ENCODE measurements at places on chromosomes 2 and 18. TPM values are rescaled to one million over a fixed set of nuclear protein-coding genes. Genes with fewer than 3 reads are reported as not detected.

IL36RN gene
- not detected for polyA plus RNA-seq

GPR39 gene
- polyA plus RNA-seq, result not detected

ST6GAL2 gene
- polyA plus RNA-seq, result 4.3 TPM

SNORC gene
- polyA plus RNA-seq, result 16.9 TPM

LOXHD1 gene
- polyA plus RNA-seq, result not detected

LIPG gene
- 0.44 TPM for polyA plus RNA-seq

GPAT2 gene
- polyA plus RNA-seq, result 1.5 TPM

TRABD2A gene
- polyA plus RNA-seq, result 0.90 TPM

LYG2 gene
- polyA plus RNA-seq, result not detected

YIPF4 gene
- 15.4 TPM for polyA plus RNA-seq

ITGB6 gene
- polyA plus RNA-seq, result not detected

ALPP gene
- polyA plus RNA-seq, result not detected

- DNase-seq, result no peak
These were observed 59.4 kb downstream of the HK2 start for GRCh38 chr2:74893332-74893731.

- no peak for DNase-seq
These were observed 72.6 kb downstream of the EPAS1 start for GRCh38 chr2:46369783-46370182.

DNA sequence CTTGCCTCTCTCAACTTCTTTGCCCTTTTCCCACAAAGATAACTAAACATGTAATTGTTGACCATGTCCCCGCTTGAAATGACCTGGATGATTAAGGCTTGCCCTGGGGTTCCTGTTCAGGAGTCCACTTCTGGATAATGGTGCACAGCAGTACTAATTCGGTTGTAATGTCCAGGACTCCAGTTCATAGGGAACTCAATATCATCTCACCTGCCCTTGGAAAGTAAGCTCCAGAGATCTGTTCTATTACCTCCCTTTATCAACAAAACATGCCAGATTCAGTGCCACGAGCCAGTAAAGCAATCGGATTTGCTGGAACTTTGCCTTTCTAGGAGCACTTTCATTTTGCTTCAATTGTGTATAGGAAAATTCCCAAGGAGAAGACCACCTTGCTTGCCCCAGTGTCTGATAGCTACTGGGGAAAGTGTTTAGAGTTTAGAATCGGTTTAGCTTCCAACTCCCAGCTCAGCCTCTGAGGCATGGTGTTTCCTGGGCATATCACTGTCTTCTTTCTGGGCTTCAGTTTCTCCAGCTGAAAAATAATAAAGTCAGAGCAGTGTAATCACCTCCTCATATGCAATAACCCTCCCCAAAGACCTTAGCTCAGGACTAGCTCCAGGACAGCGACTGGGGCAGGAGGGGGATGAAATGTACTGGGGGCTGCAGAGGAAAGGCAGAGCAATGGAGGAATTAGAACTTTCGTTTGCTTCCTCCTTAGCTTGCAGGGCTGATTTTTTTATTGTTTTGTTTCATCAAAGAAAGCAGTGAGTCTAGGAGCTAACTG is 162.6 kb upstream of the CYRIA start:
- no peak for DNase-seq

DNA sequence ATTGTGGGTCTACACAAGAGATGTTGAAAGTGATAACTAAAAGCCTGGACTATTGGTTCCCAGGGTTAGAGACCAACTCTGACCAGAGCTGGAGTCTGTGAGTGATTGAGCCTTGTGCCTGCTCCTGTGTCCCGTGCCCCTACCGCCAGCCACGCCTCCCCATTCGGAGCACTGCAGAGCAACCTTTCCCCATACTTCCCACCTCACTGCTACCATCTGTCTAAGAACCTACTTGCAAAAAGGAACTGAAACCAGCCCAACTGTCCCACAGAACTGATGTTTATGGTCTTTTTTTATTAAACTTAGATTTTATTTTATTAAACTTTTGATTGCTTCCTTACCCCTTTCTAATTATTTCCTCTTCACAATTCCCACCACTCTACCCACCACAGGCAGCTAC is 300.3 kb upstream of the MGAT5 start:
- DNase-seq, result no peak

DNA sequence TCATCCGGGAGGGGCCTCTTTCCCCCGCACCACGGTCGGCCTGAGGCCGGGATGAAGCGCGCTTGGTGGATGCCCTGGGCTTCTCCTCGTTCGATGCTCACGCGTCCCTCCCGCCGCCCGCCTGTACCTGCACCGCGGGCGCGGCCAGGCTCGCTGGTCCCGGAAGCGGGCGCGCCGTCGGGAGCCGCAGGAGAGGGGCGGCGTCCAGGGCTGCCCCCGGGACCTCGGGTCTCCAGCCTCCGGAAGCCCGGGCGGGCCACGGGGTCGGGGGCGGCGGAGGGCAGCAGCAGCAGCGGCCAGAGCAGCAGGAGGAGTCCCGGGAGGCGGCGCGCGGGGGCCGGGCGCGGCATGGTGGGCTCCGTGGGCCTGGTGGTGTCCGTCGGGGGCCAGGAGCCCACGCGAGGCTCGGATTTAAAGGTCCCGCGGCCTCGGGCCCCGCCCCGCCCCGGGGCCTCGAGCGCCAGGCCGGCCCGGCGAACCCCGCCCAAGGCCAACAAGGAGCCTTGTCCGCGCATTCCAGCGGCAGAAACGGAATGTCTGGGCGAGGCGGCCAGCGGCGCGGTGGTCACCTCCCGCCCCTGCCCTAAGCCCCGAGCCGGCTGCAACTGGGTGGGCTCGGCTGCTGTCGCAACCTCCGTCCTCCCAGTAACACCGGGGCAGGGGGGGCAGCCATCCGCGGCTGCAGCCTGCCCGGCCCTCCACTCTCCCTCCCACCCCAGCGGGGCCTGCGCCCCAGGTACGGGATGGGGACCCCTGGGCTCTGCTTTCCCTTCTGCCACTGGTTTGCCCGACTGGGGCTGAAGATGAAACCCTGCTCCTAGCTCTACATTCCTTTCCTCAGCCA is at the start of gene MATN3:
TSS of gene MATN3 (minus strand) at position 387 of the 844 bp plus-strand sequence. CDS start at position 350, 37 bp downstream.
- DNase-seq, result no peak

GRCh38 chr2:232613538-232614134 is 19.8 kb upstream of the EFHD1 start:
- no peak for DNase-seq

DNA sequence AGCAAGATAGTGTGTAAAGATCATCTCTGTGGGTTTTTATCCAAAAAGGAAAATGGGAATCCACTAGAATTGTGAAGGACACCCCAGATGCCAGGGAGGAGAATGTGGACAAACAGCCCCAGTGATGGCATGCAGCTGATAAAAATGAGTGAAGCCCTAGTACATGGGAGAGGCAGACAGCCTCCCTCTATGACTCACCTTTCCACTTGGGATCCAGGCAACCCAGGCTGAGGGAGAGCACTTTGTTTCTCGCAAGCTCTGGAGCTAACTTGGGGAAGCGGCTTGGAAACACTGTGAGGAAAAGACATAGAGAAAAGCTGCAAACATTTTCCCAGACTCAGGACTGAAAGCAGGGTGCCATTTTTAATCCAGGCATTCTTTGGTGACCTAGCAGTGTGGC is 5.3 kb upstream of the FLACC1 start:
- DNase-seq, result no peak

GRCh38 chr18:31773774-31774476 is 13.2 kb upstream of the SLC25A52 start:
- no peak for DNase-seq

DNA sequence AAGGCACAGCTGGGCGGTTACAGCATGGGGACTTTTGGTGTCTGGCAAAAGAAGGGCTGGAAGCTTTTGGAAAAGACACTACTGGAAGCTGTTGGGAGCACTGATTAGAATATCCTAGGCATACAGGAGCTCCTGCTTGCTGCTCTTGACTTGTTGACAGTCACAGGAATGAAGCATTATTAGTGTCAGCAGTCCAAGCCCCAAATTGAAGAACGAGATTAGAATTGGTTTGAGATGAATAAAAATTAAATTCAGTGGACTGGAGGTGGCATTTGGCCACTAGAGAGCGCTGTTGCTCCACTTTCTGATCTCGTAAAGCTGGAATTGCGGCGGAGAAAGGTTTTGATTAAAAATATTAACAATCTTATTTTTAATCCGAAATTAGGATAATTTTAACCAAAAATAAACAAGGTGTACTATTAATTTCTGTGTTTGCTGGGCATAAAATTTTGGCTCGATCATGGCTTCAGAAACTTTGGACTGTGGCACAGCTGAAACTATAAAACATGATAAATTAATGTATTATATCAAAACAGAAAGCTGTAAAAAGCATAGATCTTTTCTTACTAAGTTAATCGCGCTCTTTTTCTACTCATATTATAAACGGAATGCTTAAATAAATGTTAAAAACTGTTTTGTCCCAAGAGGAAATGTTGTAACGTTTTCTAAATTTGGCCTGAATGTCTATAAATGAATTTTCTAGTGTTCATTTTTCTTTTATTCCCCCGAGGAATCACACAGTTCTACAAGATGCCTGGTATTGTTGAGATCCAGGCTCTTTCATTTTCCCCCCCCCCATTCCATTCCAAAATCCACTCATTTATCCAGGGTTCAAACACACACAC is 2.4 kb upstream of the HOXD8 start:
- DNase-seq, result peak; percentile 82

- DNase-seq, result no peak
These were observed 43.9 kb downstream of the SS18 start for GRCh38 chr18:26046419-26047077.

GRCh38 chr18:36890598-36890997 is 61.7 kb downstream of the KIAA1328 start:
- DNase-seq, result no peak

- DNase-seq, result no peak
These were observed 142.9 kb upstream of the KLF7 start for GRCh38 chr2:207308519-207309224.

DNA sequence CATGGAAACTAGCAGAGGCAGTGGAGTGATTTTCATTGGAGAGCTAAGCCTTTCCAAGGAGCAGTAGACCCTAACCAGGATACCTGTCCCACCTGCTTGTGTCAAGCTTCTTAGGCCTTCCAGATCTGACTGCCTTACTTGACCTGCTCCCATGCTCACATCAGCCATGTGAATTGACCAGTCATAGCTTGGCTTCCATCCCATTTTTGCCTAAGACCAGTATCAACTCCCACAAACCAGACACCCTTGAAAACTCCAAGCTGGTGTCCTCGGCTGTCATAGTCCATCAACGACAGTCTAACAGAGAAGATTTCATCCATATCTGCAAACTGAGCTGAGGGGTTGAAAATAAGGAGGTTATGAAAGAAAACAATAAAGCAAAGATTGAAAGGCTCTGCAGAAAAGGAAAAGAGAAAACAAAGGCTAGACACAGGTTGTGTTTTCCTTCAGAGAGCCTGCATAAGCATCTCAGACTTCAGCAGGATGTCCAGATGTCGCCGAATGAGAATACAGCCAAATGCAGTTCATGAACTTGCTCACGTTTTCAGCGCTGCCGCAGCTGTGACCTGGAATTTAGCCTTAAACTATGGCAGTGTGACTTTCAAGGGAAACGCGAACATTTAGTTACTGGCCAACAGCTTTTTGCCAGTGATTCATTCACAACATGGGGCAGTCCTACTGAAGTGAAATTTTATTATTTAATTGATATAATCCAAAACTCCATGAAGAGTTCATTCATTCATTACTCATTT is 868.1 kb upstream of the ID2 start:
- no peak for DNase-seq

- DNase-seq, result no peak
These were observed 115.1 kb downstream of the CYP26B1 start for GRCh38 chr2:72032481-72033041.

- no peak for DNase-seq
These were observed 83.6 kb upstream of the MGAT5 start for GRCh38 chr2:134170294-134170693.

DNA sequence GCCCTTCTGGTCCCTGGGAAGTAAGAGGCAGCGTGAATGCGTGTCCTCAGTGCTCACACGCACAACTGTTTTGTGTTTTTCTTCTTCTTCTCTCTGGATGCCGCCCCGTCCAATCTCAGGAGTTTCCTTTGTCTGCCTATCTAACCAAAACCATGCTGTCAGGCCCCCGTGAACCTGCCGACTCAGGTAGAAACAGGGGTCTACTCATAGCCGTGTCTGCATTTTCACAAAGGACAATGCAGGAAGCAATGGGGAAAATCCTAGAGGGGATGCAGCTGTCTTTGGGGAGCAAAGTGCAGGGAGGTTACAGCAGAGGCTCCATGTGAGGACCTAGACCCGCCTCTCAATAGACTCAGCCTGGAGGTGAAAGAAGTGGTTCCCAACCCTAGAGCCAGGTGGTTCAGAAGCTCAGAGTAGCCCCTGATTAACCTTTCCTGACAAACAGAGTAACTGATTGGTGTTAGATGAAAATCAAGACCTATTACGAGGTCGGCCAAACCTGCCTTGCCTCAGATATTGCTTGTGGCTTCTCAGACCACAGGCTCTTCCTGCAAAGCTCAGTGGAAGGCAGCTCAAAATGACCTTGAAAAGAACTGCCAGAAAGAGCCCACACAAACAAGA is 49.3 kb downstream of the CD226 start:
- no peak for DNase-seq

- no peak for DNase-seq
These were observed 191.6 kb upstream of the SLC14A2 start for GRCh38 chr18:45423659-45424058.

DNA sequence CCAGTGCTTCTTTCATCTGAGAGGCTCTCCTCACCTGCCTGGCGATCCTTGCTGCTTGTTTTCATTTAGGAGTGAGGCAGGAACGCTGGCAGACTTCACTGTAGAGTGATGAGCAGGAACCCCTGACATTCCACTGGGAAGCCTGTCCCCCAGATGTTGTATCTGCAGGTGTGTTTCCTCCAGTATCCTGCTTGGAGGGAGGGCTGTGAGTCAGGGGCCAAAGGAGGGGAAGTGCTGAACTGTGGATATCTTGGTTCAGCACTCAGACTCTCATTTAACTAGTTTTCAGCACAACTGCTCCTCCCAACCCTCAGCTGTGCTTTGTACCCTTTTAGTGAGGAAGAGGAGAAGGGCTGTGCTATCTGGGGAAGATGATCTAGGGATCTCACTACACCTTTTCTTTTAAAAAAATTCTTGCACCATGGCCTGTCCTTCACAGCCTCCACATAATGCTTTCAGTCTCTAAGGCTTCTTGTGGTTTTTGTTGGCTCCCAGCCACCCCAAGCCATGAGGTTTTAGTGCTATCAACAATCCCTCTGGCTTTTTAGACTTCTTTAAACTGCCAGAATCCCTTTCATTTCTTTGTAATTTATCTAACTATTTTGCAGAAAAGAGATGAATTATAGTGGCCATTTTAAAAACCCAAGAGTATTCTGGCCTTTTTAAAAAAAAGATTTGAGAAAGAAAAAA is 11.2 kb downstream of the ANKAR start:
- no peak for DNase-seq

GRCh38 chr18:63180971-63181376 is 138.6 kb downstream of the BCL2 start:
- no peak for DNase-seq

DNA sequence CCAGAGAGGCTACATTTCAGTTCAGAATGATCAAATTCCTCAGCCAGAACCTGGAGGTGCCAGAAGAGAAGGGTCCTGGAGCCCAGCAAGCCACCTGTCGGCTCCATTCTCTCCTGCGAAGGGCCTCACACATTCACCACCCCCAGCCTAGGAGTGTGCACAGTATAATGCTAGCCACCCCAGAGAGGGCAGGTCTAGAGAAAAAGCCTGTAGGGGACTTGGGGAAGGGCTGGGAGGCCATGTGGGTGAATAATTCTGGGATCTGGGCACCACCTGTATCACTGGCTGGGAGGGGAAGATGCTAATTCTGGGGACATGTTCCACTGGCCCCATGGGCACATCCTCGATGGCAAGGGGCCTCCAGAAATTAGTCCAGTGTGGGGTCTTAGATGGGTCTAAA is 127.6 kb upstream of the HNMT start:
- no peak for DNase-seq

All from brain (organoid and tissue), 16 donors.